Stimulated activated CD4-positive, alpha-beta T cell treated with anti-CD3 and anti-CD28 coated beads, Interleukin-1b, Interleukin-23, amount 100 ng/mL, for 1 hour (primary cell): ENCODE measurements at places on chromosomes 16 and 17.

DNA sequence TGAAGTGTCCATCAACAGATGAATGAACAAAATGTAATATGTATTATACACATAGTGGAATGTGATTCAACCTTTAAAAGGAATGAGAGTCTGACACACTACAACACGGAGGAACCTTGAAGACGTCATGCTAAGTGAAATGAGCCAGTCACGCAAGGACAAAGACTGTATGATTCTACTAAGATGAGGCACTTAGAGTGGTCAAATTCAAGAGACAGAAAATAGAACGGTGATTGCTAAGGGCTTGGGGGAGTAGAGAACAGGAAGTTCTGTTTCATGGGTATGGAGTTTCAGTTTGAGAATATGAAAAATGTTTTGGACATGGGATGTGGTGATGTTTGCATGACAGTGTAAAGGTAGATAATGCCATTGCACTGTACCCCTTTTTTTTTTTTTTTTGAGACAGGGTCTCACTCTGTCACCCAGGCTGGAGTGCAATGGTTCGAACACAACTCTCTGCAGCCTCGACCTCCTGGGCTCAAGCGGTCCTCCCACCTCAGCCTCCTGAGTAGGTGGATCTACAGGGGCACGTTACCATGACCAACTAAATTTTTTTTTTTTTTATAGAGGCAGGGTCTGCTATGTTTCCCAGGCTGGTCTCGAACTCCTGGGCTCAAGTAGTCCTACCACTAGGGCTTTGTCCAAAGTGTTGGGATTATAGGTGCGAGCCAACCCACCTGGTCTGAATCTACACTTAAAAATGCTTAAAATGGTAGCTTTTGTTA is 2.9 kb upstream of the CCDC102A start:
- DNase-seq: no peak

DNA sequence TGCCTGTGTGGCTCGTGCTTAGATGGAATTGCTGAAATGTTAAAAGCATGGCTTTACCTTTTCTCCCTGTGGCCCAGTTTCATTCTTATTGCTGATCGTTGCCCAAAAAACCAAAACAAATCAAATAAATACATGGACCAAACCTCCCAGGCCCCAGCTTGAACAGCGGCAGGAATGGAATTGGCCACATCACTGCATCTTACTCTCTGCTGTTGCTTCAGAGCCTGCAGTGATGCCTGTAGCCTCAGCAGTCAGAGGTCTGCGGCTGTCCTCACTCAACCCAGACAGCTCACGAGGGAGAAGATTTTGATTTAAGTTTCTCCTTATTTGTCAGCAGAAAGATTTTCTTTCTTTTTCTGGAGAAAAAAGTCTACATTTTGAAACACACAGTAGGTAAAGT is 91.5 kb downstream of the NPIPB11 start:
- no peak for DNase-seq

GRCh38 chr17:65022751-65023700 is 33.5 kb downstream of the GNA13 start:
- no peak for DNase-seq

DNA sequence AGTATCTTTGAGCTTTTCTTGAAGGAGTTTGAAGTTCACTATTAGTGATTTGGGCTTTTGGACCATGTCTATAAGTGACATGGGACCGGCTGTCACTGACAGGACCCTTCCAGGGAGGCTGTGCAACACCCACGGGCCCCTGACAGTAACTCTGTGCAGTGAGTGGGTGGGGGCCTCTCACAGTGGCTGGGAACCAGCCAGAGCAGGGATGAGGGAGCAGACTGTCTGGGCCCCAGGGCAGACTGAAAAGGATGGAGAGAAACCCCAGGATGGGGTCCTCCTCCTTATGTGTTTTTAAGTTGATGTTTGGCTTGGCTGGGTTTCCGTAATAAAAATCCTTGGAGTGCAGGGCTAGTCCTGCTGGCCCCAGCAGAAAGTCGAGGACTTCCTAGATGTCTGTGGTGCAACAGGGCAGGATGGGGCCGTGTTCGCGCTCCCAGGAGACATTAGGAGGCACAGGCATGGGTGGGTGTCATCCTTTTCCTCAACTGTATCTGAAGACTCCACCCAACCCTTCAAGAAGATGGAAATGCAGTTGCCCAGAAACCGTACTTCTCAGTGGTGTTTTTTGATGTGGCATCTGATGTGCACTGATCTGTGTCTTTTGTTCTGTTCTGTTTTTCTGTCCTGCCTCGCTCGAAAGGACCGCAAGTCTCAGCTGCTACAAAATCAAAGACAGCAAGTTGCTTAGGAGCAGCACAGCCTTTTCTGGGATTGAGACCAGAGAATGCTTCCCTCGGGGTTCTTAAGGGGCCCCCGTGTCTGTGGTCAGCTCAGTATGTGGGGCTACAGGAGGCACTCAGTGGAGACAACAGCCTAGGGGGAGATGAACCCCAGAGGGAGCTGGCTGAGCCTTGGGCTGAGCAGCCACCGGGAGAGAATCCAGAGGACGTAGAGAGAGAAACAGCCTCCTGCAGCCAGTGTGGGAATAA is 24.2 kb downstream of the PLD6 start:
- no peak for DNase-seq

DNA sequence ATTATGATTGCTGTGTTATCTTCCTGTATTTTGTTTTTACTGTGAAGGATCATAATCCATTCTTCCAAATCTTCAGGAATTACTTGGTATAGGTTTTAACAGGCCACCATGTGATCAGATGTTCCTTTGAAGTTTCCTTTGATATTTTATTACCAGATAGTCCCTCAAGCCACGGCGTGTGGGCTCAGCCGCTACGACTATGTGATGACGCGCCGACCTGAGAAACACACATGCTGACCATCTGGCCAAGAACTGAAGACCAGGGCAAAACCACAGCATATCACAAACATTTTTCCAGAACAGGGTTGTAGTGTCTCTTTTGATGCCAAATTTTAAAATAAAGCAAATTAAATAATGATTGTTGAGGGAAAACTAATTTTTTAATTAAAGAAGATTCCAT is 47.3 kb downstream of the ZCCHC14 start:
- no peak for DNase-seq

- no peak for DNase-seq
Measured at GRCh38 chr16:90015586-90016338, 3.5 kb downstream of the DBNDD1 start.

GRCh38 chr16:87602001-87602775 is at the start of gene JPH3:
Gene JPH3, plus strand, starts transcription at chr16:87602508. Its CDS starts 639 bp downstream, at chr16:87603147.
- DNase-seq: no peak

DNA sequence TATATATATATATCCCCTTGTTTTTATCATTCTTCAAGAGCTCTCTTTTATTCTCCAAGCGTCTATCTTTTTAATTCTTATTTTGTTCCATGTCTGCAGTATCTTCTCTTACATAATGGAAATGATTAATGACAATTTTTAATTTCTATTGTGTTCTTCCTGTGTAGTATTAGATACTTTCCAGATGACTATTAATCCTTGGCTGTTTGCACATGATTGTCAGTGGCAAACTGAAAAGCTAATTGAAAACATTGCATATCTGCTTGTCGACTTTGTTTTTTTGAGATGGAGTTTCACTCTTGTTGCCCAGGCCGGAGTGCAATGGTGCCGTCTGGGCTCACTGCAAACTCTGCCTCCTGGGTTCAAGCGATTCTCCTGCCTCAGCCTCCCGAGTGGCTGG is 124.7 kb downstream of the BCAS3 start:
- DNase-seq: no peak

DNA sequence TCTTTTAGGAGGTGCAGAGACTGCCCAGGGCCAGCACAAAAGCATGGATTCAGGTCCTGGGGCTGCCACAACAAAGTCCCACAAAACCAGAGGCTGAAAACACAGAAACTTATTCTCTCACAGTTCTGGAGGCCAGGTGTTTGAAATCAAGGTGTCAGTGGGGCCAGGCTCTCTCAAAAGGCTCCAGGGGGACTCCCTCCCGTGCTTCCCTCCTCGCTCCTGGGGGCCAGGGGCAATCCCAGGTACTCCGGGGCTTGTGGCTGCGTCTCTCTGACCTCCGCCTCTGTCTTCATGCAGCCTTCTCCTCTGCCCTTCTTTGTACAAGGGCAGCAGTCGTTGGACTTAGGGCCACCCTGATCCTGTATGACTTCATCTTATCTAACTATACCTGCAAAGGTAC is 8.3 kb upstream of the RBFOX3 start:
- no peak for DNase-seq
